ENCODE measurements at places on chromosomes 6 and 20.

DNA sequence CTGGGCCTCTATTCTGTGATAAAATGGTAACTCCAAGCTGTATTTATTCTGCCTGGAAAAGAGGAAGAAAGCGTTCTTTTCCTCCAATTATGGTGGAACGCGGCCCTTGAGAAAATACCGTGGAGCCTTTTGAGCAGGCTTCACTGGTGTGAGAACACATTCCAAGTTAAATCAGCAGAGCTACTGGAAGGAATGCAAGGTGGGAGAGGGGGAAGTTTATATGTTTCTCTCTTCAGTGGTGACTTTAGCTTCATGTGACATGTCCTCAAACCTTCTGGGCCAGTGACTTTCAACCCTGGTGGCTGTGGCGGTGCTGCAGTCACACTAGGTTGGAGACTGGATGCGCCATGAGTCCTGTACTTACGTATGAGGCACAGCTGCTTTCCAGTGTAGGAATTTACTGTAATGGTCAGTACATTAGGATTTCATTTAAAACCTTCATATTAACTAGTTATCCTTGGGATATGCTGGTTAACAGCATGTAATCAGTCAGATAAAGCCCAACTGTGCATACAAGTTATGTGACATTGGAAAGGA, 221.7 kb downstream of the ARID1B start:
- no peak for DNase-seq

DNA sequence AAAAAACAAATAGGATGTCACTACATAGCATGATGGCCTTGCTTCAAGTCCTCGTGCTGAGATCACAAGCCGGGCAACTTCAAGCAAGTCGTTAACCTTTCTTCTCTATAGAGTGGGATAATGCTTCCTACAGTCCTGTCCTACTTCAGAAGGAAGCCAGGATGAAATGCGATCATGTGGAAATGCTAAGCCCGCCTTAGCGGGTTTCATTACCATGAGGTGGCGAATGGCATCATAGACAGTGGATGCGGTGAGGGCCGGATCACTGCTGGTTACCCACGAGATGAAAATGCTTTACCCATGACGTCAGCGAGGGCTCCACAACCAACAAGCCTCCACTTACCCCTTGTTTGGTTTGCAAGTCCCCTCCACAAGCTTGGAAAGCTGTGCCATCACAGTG, 206.4 kb downstream of the TBXT start:
- no peak for DNase-seq

DNA sequence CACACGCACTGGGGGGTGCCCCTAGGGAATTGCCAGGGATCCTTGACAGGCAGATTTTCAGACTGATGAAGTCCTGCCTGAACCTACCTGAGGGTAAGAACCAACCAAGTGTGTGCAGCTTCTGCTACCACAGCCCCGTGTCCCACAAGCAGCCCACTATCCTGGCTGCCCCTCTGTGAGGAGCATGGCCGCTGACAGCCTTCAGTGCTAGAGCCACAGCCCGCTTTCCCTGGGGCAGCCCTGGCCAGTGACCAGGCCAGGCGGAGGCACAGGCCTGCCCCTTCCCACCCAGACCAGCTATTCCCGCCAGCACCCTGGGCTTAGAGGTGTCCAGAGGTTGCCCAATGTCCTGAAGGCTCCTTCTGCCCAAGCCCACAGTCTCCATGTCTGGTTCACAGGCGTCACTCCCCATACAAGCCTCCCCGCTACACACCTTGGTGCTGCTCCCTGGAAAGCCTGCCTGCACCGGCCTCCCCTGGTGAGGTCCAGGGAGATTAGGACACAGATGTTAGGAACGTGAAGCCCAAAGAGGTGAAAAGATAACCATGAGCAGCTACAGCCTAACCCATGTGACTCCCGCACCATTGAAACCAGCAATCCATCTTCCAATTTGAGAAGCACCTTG, 207.0 kb downstream of the SYNDIG1 start:
- no peak for DNase-seq

DNA sequence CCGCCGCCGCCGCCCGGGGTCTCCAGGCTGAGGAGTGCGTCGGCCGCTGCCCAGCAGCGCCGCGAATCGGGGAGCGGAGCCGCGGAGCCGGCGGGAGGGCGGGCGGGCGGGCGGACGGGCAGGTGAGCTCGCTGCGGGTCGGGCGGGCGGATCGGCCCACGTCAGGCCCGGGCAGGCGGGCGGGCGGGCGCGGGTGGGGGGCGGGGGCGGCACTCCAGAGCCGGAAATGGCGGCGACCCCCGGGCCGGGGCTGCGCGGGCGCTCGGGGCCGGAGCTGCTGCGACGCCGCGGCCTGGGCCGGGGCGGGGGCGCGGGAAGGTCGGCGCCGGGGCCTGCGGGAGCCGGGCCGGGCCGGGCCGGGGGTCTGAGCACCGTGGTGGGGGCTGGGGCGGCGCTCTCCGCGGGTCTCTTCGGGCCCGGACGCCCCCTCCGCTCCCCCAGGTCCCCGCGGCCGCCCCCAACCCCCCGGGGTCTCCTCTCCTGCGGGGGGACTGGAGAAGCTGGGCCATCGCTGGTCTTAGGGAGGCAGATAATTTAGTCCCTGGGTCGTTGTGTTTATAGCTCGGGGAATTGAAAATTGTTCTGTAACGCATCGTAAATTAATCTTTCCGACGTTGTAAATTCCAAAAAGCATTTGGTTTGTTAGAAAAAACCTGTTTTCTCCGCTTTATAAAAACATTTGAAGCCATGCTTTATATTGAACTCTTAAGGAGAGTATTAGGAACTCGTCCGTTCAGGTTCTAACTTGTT, 451 bp downstream of the DNAJC5 start:
- no peak for DNase-seq

GRCh38 chr6:168400037-168400436, 40.9 kb upstream of the SMOC2 start:
- DNase-seq, result no peak

GRCh38 chr20:63243604-63244247, 8.0 kb downstream of the BIRC7 start:
- no peak for DNase-seq

DNA sequence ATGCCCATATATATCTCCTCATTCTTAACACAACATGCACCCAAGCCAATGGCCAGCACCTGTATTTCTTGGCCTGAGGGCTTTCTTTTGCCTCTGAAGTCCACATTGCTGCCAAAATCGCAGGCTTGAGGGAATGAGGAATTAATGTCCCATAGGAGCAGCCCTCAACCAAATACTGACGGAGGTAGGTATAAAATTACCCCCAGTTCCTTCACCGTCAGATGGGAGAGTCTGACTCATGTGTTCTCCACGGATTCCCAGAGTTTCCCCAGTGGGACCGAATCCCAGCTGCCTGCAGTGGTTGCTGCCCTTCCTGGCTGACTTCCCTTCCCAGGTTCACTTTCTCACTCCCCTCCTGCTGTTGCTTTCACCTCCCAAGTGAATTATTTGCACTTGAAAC, 602.2 kb upstream of the NOX3 start:
- DNase-seq, result no peak

Data from AG04449 (cell line).